WERI-Rb-1 (cell line): ENCODE measurements at places on chromosomes 4 and X.

- DNase-seq: no peak
Measured at GRCh38 chr4:42715807-42716482, 59.0 kb upstream of the ATP8A1 start.

GRCh38 chr4:183968931-183969330 lies 63.8 kb downstream of the STOX2 start:
- no peak for DNase-seq

DNA sequence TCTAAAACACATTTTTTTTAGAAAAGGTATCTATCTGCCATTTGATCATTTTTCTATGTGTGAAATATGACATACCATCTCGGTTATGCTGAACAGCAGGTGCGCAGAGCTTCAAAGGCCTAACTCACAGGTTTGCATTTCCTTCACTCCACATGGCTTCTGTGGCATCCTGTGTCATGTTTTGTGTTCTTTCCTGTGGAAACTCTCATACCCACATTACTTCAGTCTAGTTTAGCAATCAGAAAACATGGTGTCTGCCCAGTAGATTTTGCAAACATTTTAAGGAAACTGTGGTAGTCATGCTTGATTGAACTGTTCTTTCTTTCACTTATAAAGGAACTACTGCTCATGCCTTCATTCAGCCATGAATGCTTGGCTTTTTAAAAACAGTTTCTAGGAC lies 11.3 kb upstream of the ARAP2 start:
- DNase-seq: no peak

- no peak for DNase-seq
Measured at GRCh38 chrX:6986915-6987314, 160.6 kb upstream of the STS start.

- no peak for DNase-seq
Measured at GRCh38 chr4:14000091-14000814, 372.7 kb upstream of the BOD1L1 start.

- no peak for DNase-seq
Measured at GRCh38 chr4:8252301-8253173, 17.0 kb upstream of the HTRA3 start.

- DNase-seq: no peak
Measured at GRCh38 chrX:153440556-153441135, 5.2 kb downstream of the TREX2 start.

DNA sequence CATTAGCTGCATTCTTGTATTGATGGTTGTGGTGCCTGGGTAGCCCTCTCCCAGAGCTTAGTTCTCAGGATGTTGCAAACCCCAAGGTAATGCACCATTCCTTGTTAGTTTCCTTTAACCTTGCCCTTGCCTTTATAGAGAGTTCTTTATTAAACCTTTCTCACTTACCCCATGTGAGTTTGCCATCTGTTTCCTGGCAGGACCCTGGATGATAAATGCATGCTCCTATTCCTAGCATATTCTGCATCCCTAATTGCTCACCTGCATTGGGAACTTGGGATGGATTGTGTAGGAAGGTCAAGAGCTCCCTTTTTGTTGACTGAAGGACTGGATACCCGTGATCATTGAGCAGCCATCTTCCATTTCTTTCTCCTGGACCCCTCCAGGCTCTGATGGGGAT lies 59.9 kb upstream of the AP1S2 start:
- no peak for DNase-seq

DNA sequence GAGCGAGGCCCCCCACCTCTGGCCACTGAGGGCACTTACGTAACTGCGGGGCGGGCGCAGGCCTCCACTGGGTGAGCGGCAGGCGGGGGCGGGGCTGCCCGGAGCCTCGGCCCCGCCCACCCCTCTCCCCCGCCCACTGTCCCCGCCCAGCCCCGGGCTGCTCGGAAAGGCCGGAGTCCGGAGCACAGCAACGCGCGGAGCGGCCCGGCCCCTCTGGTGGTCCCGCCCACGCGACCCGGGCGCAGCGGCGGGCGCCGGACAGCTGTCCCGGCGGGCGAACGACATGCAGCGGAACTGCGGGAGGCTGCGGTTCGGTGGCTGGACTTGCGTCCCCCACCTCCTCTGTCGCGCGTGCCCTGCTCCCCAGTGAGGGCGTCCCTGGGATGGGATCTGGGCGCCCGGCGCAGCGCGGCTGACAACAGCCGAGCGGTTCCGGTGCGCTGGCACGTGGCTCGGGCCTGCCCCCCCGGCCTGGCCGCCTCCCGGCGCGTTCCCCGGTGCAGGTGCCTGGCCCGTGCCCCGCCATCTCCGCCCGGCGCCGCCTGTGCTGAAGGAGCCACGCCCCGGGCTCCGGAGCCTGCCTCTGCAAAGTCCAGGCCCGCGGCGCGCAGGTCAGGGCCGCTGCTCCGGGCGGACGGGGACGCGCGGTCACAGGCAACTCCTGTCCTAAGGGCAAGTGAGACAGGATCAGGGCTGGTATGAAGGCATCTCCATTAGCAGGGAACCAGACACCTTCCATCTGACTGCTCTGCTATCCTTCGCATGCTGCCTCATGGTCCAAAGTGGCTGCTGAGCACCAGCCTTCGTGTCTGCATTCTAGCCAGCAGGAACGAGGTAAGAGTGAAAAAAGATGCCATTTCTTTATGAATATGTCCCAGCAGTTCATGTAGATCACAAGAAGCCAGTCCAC lies 21.8 kb upstream of the JAKMIP1 start:
- DNase-seq: no peak

DNA sequence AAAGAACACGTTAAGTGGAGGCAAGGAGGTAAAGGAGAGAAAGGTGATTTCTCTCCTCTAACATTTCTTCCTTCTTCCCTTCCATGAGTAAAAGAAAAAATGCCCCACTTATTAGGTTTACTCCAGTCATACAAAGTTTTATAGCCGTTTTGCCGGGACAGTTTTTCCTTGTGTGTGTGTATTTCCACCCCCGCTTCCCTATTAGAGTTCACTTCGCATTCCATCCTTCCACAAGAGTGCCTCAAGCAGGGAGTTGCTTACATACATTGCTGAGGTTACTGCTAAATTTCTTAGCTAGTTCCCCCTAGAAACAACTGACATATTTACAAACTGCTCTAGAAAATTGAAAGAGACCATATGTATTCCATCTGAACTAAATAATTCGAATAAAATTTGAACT lies 45.2 kb upstream of the BMP15 start:
- no peak for DNase-seq

GRCh38 chr4:180674619-180675358 lies 1568.4 kb upstream of the TENM3 start:
- DNase-seq: no peak

DNA sequence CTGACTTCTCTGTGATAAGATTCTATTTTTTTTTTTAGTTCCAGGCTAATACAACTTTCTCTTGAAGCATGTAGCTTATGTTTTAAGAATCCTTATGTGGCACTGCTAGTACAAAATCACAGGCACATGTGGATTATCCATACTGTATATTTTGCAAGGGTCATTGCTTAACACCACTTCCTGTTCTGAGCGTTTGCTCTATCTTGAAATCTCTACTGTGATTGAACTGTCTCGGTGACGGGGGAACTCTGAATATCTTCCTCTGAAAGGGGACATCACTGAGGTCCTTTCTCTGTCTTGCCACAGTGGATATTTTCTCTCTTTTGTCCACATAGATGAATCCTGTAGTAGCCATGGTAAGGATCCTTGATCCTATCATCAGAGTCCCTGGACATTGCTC lies 2.1 kb upstream of the WFS1 start:
- no peak for DNase-seq

DNA sequence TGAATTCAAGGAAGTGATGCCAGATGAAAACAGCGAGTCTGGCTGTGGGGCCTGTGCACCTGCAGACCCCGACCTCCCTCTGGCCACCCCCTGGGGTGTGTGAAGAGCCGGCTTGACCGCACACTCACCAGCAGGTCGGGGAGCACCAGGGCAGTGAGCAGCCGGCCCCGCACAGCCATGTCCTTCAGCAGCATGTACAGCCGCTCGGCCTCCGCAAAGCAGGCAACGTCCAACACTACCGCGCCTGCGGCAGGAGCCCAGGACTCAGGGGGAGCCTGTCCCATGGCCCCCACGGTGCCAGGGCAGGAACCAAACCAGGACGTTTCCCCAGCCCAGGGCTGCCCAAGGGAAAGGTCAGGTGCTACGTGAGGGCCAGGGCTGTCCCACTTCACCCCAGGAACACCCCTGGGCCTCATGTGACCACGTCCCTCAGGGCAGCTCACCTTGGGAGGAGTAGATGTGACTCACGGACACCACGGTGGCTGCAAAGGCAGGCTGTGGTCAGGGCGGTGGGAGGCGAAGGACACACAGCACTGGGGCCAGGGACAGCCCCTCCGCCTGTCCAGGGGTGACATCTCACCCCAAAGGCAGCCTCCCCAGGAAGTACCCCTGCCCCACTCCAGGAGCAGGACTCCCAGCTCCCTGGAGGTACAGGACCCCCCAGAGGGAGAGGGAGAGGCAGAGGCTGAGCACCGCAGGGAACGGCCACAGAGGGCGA lies 8.2 kb downstream of the DGKQ start:
- DNase-seq: no peak

- no peak for DNase-seq
Measured at GRCh38 chrX:19673375-19674040, 158.2 kb upstream of the MAP3K15 start.

GRCh38 chrX:16855363-16856075 lies 14.6 kb downstream of the RBBP7 start:
- no peak for DNase-seq

- DNase-seq: peak; percentile 71
Measured at GRCh38 chr4:140426610-140427105, 790 bp downstream of the CLGN start.

- DNase-seq: no peak
Measured at GRCh38 chr4:48470137-48470536, 13.0 kb upstream of the SLC10A4 start.

GRCh38 chrX:63514569-63515080 lies 163.5 kb upstream of the SPIN4 start:
- DNase-seq: no peak

DNA sequence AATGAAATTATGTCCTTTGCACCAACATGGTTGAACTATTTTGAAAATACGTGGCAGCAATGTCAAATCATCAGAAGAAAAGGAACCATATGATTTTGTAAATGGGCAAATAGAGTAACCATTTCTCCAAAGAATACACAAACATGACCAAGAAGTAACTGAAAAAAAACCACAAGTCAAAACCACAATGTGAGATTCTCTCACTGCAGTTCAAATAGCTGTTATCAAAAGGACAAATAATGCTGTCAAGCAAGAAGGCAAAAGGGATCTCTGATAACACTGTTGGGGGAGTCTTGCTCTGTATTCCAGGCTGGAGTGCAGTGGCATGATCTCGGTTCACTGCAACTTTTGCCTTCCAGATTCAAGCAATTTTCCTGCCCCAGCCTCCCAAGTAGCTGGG lies 280.8 kb upstream of the ZCCHC13 start:
- DNase-seq: no peak

GRCh38 chr4:152281822-152282221 lies 254.1 kb downstream of the FBXW7 start:
- DNase-seq: no peak

DNA sequence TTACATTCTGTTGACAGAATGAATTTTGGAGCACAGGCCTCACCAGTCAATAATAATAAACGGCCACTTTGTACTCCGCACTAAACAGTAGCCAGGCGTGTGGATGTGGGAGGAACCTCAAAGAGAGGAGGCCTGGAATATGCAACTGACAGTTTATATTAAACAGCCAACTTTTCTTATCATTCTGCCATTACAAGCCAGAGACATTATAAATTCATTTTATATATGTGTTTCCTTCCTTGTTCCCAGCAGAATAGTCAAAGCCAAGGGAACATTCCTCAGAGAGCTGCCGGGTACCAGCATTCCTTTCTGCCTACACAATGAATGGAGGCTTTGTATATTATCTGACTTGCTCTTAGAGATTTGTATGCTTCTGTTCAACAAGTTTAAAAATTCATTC lies 436.5 kb upstream of the FTHL17 start:
- DNase-seq: no peak

- DNase-seq: no peak
Measured at GRCh38 chr4:55617587-55618197, 18.4 kb downstream of the NMU start.

DNA sequence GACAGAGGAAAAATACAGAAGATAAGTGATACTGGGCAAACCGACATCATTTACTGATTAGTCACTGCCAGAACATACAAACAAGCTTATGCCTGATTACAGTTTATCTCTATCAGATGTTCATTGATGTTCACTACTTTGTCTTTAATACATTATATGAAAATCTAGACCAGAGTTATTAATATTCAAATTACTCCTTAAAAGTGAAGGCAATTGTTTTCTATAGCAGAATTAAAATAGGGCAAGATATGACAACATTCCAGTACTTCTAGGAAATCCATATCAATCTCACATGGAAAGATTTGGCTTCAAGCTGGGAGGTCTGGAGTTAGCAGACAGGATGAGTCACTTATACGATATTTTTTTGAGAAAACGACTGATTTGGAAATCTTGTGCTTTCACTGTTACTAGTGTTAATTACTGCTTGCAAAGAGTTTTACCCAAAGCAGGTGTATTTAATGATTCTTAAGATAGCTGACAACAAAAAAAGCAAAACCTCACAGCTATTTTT lies 31.8 kb downstream of the HPGD start:
- DNase-seq: no peak

DNA sequence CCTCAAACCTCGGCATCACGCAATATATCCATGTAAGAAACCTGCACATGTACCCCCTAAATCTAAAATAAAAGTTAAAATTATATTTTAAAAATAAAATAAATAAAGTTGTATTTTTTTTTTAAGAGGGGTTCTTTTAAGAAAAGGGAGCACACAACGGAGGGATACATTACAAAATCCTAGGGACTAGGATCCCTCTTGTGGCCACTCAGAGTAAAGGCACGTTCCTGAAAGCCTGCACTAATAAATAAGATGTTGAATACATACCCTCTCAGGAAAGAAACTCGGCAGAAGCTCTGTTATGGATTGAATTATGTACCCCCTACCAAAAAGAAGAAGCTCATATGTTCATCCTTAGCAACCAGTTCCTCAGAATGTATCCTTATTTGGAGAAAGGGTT lies 50.9 kb upstream of the PRDX4 start:
- DNase-seq: no peak

DNA sequence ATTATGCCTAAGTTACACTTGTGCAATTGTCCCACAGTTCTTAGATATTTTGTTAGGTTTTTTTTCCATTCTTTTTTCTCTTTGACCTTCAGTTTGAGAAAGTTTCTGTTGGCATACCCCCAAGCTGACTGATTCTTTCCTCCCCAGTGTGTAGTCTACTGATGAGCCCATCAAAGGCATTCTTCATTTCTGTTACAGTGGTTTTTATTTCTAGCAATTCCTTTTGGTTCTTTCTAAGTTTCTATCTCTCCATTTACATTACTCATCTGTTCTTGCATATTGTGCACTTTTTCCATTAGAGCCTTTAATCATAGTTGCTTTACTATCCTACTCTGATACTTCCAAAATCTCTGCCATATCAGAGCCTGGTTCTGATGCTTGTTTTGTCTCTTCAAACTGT lies 31.9 kb downstream of the CASP6 start:
- DNase-seq: no peak

DNA sequence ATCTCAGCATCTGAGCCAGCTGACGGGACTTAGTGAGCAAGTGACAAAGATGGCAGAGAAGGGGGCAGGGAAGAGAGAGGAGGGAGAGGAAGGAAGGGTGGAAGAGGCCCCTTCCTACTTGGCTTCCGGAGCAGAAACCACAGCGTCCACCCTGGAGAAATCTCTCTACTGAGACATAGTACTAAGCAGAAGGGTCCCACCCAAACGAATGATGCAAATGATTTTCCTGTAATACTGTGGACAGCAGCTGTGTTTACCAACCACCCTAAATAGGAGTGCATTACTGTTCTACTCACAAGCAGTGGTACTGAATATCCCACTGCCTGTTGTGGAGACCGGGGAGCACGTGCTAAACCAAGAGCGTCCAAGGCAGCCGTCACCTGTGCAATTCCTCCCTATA lies 29.4 kb downstream of the DTHD1 start:
- no peak for DNase-seq

GRCh38 chrX:132615391-132616131 lies 126.7 kb upstream of the MBNL3 start:
- DNase-seq: peak; percentile 56
